ENCODE measurements at places on chromosomes 1 and 21.

DNA sequence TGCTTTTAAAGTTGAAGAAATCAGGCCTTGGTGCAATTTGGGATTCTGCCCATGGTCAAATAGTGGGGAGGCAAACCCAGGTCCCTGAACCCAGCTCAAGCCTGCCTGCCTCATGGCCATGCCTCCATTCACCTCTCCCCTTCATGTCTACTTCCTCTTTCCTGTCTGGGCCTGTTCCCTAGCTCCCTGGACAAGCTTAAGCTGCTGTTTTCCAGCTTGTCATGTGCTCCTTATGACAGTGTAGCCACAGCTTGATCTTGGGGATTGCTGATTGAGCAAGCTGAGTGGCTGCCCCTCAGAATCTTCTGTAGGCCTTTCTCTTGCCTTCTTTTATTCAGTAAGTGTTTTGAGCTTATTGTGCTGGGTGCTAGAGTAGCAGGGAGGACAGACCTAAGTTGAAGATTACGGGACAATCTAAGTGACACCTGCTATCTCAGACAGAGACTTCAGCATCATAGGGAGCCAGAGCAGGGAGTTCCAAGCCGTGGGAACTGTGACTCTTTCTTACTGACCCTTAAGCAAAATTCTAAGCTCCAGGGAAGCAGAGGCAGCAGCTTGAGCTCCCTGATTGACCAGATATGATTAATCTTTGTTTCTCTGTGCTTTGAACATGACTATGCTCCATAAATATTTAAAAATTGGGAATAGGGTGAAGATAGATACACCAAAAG is 520 bp upstream of the MR1 start:
- peak; percentile 15 for DNase-seq

DNA sequence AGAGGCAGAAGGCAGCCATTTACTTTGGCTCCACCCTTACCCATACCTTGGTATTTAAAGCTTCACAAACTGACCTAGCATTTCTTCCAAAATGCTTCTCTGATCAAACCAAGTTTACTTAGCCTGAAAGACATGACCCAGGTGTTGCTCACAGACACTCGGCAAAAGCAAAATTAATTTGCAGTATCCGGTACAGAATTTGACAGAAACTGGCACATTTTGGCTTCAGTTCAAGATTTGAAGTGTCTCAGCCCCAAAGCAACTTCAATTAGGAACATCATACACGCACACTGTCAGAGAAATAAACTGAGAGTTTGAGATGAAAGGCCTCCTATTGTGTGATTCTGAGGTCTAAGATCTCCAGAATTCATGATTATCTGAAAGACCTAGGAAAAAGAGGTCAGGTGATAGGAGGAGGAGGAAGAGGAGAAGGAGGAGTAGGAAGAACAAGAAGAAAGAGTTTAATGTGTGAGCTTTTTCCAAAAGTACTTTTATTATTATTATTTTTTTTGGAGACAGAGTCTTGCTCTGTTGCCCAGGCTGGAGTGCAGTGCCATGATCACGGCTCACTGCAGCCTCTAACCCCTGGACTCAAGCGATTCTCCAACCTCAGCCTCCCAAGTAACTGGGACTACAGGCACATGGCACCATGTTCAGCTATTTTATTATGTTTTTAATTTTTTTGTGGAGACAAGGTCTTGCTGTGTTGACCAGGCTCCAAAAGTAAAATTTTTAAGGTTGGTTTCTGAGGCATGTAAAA is 143.6 kb downstream of the SLC45A1 start:
- DNase-seq, result no peak

DNA sequence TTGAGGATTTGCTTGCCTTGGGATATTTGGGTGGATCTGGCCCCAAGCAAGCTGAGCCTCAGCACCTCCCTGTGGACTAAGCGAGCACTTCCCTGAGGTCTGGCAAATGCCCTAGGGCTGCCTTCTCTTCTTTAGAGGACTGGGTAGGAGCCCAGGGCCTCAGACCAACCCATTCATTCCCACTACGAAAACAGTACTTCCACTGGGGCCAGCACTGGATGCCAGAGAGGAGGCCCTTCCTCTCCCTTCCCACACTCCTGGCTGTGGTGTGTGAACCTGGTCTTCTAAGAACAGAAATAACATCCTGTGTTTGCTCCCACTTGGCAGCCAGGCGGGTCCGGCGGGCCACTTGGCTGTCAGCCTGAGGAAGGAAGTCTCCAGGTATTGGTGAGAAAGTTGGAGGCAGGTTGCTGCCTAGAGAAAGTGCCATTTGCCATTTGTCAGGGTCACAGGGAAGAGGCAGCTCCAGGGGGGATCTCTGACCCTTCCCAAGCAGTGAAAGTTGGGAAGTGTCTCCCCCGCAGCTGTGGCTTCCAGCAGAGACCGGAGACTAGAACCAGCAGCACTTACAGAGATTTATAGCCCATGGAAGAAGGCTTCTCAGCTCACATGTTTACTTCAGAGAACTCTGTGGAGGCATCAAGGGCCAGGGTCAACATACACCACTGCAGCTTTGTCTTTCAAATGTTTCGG is 323.5 kb downstream of the SIPA1L2 start:
- DNase-seq, result no peak

DNA sequence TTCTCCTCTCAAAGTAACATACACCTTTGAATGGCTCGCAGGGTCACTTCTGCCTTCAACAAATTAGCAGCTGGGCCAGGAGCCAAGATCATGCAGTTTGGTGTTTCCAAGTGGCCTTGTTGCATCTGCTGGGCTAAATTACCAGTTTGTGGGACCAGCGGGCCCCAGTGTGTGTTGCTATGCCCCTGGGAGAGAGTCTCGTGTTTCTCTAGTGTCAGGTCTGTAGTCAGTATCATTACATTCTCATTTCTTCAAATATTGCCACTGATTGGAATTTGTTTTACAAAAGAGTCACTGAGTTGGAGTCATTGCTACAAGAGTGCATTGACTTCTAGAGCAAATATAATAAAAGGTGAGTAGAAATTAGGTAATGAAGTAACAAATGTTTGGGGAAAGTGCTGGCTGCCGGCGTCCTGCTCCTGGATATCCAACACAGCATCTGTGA is 35.5 kb downstream of the RHOU start:
- no peak for DNase-seq

DNA sequence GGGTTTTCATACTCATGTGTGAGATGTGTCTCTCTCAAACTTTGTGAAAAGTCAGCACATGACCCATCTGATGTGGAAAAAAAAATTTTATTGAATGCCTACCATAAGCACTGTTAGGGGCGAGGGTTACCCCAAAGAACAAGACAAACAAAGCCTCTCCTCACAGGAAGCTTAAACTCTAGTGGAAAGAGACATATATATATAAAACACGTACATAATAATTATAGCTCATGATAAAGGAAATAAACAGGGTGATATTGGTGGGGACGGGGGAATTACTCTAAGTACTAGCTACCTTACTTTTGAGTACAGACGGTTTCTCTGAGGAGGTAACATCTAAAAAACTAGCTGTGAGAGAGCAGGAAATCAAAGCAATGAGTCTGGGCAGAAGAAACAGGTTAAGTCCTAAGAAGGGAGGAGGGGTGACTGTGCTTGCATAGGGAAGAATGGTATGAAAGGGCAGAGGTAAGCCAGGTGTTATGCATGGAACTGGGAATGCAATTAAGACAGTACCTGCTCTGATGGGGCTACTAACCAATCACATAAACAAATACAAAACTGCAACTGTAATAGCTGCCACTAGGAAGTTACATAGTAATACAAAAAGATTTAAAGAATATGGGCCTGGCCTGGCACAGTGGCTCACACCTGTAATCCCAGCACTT is 4.5 kb downstream of the LIN9 start:
- DNase-seq, result no peak

DNA sequence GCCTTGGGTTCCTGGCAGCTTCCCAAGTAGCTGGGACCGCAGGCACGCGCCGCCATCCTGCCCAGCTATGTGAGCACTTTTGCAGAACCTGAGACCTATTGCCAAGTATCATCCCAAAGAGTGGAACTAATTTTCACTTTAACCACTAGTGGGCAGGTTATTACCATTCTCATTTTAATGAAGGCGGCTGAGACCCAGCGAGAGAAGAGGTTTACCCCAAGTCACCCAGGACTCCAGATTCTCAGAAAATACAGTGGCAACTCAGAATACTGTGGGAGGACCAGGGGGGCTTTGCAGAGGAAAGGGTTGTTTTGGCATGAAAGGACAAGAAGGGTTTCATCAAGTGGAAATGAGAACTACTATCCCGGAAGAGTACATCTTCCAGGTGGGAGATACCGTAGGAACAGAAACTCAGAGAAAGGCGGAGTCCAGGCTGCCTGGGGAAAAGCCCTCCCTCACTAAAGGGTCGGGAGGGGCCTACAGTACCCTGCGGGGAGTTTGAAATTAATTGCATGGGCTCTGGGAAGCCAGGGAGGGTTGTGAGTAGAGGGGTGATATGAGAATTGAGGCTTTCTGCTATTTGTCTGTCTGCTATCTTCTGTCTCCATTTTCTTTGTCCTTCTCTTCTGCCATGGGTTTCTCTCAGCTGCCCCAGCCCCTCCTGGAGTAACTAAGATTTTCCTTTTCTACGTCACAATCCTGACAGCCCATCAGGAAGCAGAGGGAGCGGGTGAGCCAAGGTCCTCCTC is 7.2 kb upstream of the SEMA4A start:
- peak; percentile 80 for DNase-seq

DNA sequence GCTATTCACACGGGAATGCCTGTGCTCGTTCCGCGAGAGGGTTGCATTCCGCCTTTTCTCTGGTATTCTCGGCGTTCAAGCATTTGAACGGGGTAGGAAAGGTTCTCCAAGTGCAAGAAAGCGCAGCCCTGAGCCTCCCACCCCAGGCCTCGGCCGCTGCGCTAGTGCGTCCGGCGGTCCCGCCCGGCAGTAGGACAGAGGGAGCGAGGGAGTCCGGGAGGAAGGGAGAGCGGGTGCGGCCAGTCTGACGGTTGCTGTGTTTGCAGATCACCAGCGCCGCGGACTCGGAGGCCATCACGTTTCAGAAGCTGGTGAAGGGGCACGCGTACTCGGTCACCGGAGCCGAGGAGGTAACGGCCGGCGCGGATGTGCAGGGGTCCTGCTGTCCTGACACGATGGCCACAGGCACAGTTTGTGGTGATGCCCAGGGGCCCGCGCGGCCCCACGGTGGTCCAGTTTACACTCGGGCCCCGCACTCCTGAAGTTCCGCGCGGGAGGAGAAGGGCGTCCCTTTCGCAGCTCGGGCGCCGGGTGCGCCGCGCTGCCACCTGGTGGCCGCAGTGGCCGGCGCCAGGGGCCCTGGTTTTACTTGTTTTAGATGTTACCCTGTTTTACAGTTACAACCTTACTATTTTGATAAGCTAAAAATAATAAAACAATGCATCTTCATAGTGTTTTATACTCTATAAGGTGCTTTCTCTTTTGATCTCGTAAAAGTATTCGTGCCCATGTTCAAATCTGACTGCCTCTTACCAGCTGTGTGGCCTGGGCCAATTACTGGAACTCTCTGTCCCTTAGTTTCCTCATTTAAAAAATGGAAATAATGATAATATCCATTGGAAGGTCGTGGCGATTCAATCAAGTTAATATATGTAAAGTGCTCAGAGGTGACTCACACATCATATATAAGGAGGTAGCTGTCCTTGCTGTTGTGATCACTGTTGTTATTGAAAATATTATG is 36.7 kb downstream of the CAPN2 start:
- peak; percentile 65 for DNase-seq

GRCh38 chr1:208031316-208031931 is 120.5 kb upstream of the CD34 start:
- no peak for DNase-seq

DNA sequence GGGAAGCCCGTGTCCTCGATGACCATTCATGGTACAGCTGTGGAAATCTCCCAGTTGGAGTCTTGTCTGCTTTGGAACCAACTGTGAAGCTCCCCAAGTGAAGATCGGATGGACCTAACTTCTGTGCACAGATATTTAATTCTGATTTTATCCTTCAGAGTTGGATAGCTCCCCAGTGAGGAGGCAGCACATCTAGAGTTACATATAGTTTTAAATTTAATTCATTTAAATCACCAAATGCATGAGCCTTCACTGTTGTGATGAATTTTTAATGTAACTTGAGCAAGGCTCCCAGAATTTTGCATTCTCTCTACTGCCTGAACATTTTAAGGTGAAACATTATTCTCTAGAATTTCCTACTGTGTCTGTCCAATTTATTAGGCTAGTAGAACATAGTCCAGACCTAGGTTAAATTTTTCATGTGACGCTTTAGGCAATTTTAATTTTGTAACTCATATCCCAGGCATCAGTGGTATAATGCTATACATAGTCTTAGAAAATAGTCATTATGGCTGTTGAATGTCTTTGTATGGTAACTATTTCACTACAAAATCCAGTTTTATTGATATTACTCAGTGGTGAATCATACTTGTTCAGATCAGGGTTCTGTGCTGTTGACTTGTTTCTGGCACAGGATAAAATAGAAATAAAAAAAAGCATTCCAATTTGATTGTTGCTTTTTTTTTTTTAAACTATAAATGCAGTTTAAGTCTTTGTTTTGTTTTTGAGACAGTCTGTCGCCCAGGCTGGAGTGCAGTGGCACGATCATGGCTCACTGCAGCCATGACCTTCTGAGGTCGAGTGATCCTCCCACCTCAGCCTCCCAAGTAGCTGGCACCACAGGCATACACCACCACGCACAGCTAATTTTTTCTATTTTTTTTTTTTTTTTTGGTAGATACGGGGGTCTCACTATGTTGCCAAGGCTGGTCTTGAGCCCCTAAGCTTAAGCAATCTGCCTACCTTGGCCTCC is 66.9 kb downstream of the PRDM2 start:
- DNase-seq, result no peak
